ENCODE measurements at places on chromosomes 7 and 10.

- peak; percentile 88 for DNase-seq
Measured at GRCh38 chr10:62095181-62096122, 173.2 kb downstream of the RTKN2 start.

DNA sequence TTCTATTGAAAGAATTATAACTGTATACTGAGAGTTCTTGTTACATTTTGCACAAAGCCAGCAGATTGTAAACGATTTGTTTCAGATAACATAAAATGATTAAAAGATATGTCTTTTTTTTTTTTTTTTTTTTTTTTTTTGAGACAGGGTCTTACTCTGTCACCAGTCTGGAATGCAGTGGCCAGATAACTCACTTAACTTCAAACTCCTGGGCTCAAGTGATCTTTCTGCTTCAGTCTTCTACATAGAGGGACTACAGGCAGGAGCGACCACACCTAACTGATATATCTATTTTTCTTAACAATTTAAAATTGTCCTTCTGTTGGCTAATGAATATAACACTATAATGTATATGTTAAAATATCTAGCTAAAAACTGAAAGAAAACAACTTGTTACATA lies 317.3 kb upstream of the CACNA2D1 start:
- peak; percentile 3 for DNase-seq

GRCh38 chr10:95820363-95820762 lies 64.4 kb downstream of the ENTPD1 start:
- DNase-seq: no peak

GRCh38 chr7:3107889-3108570 lies 64.4 kb upstream of the CARD11 start:
- DNase-seq: no peak

- no peak for DNase-seq
Measured at GRCh38 chr10:112189465-112189864, 5.9 kb upstream of the GPAM start.

- DNase-seq: no peak
Measured at GRCh38 chr10:89182894-89183293, 24.2 kb downstream of the CH25H start.

DNA sequence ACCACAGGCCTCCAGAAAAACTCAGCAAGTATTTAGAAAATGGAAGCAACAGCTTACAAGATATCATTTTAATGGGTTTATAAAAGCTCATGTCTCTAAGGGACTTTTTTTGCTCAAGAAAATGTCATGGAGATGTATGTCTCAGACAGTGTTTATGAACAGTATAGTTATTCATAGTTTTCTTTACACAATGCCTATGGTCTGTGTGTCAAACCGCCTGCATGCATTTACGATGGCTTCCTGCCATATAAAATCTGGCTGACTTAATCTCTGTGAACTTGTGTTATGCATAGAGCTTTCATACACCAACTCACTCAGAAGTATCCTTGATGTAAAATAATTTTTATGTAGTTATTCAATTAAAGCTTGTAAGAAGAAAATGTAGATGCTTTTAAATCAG lies 1314.2 kb upstream of the LRRTM3 start:
- peak; percentile 78 for DNase-seq

- DNase-seq: no peak
Measured at GRCh38 chr7:107563081-107563774, 492 bp downstream of the COG5 start.

GRCh38 chr7:148815612-148816011 lies 68.5 kb downstream of the EZH2 start:
- DNase-seq: no peak

DNA sequence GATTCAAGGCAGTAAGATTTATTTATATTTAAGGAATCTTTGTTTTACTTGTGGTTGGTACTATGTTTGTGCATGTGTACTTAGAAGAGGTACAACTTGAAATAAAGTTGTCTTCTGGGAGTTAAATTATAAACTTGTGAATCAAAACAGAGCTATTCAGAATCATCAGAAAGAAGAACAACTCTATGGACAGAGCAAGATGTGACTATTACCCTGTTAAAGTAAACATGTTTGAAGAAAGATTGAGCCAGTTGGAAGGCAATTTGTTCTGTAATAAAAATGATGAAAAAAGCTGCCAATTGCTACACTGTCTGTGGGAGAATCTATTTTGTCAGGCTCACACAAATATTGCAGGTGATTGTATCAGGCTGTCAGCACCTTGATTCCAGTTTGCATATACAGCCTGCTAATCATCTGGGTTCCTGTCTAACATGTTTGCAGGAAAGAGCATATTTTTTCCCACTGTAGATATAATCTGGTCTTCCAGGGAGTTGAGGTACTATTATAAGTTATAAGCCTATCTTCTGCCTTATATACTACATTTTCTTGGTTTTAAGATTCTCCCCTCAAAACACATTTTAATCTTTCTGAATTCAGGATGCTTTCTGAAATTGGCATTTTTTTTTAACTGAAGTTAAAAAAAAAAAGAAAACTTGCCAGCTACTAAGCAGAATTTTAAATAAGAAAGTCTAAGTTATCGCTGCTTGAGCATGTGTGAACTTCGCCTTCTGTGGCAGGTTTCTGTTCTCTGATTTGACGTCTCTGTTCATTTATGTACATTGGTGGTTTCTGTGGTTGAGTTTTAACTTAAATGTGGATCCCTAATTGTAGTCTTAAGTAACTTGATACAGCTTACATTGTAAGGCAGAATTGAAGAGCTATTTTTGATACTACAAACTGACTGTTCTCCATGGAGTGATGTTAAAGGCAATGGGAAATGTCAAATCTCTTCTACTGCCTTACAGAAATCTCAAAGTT lies 46.0 kb downstream of the ZNRF2 start:
- DNase-seq: no peak

DNA sequence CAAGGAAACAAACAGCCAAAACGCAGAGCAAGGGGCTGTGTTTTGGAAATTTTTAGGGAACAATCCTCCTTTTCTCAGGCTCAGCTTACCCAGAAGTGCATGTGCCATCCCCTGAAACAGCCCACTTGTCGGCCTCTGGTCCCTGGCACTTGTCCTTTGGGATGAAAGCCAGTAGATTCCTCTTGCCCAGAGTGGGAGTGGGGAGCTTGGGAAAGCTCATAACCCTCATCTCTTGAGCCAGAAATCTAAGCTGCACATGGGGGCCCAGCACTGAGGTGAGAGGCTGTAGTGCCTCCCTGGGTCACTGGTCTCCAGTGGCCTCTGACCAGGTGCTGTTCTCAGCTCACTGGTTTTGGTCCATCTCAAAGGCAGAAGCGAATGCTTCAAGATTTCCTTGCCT lies 150.3 kb downstream of the RNF216 start:
- no peak for DNase-seq

- no peak for DNase-seq
Measured at GRCh38 chr7:158394936-158395335, 192.7 kb downstream of the PTPRN2 start.

GRCh38 chr10:44618910-44619309 lies 234.0 kb upstream of the CXCL12 start:
- DNase-seq: peak; percentile 9

GRCh38 chr10:48616436-48616835 lies 11.6 kb upstream of the ARHGAP22 start:
- no peak for DNase-seq

GRCh38 chr7:71626206-71626605 lies 494.3 kb downstream of the GALNT17 start:
- peak; percentile 89 for DNase-seq

DNA sequence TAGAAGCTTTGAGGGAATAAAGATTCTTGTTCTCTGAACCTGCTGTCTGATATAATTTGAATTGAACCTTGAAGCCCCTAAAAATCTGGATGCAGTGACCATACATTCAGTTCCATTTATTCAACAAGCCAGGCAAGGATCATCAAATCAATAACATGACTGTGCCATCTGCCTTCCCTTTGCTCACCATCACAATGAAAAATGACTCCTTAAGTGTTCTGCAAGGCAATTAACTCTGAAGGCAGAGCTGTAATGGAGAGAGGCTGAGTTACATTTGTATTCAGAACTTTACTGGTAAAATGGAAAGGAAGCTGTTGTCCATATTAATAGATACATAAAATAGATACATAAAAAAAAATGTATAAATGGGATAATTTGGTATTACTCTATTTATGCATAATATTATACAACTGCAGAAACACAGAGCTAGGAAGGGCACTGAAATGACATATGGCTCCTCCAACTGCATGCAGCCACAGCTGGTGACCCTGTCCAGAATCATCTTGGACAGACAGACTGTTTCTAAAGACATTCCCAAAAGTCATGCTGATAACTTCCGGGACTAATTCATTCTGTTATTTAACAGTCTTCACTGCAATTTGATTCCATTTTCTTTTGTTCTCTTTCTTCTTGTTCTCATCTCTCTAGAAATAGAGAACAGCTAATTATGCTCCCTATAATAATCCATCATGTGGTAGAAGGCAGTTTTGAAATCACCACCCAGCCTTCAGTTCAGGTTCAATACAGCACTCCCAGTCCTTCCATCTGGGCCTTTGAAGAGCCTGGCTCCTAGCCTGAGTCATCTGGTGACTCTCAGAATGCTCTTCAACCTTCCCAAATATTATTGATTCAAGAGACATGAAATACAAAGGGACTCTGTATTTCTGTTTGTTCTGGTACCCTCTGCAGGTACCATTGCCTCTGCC lies 412.6 kb downstream of the GFRA1 start:
- no peak for DNase-seq

DNA sequence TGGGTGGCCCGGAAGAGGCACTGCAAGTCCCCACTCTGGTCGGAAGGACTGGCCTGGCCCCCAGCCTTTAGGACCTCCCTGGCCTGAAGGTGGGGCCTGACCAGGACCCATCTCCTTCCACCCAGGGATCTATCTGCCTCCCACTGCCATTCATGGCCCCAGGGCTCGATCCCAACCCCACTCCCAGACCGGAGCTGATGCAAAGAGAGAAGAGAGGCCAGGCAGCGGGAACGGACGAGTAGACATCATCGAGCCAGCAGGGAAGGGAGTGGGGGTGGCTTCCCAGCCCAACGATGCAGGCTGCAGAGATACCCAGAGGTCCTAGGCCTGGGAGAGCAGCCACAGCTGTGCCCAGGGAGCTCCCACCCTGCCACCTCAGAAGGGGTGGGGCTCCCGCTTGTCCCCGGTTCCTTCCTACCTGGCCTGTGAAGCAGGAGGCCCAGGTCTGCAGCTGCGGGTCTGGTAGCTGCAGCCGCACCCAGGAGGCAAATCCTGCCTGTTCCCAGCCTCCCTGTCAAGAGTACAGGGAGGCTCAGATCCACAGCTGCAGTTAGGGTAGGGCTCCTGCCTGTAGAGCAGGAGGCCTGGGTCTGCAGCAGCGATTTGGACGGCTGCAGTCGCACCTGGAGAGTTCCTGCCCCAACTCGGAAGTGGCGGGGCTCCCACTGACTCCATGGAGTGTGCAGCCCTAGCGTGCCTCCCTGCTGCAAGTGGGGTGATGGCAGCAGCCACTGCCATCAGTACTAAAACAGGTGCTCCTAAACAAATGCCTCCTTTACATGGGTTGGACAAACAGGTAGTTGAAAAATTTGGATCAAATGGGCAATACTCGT lies 1151.0 kb upstream of the PHF14 start:
- DNase-seq: no peak

- peak; percentile 18 for DNase-seq
Measured at GRCh38 chr7:43363035-43363791, 219.7 kb upstream of the STK17A start.

- DNase-seq: peak; percentile 50
Measured at GRCh38 chr7:66125052-66125694, 10.5 kb downstream of the CRCP start.

- DNase-seq: no peak
Measured at GRCh38 chr10:102066399-102067088, 1.4 kb downstream of the HPS6 start.

DNA sequence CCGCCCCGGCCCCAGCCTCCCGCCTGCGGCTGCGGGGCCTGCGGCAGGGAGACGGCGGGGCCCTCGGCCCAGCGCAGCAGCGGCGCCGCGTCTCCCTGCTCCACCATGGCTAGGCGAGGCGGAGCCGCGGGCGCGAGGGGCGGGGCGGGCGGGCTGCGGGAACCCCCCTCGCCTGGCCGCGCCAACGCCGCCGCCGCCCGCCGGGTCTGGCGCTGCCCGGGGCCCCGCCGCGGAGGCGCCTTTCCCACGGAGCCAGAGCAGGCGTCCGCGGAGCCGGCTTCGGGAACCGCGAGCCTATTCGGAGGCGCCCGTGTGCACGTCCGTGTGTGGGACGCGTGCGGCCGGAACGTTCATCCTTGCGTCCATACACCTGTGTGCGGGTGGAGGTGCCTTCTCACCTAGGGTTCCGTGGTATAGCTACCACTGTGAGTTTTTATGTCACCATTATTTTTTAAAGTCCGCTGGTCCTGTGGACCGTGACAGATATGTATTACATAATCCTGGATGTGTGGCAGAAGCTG lies at the start of gene DENND11:
Gene DENND11 (minus strand): TSS at position 120 of the 521 bp plus-strand sequence. CDS start 13 bp downstream, at position 107.
- peak; percentile 35 for DNase-seq

DNA sequence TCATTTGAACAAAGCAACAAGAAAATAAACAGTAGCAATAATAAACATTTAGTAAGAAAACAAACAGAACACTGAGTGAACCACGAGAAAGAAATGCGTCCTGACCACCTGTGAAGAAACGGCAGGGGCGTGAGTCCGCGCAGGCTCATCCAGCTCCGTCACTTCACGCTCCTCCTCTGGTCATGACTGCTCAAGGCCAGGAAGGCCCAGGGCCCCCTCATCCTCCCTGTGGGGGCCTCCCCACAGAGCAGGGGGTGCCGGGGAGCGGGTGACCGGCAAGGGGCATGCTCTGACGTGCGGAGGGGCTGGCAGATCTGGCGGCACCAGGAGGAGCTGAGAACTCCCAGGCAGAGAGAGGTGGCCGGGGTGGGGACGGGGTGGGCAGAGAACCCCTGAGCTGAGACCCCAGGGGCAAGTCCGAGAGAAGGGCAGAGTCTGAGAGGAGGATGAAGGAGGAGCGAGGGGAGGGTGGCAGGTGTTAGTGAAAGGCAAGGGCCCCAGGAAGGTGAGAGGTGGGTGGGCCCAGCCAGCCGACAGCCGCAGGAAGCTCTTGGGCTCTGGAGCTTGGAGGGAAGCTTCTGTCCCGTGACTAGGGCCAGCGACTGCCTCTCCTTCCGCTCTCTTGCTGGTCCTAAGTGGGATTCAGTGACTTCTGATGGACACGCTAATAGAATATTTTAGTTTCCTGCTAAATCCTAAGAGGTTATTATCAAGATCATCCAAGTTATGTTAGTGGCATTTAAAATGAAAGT lies 223.9 kb downstream of the TCERG1L start:
- no peak for DNase-seq

- DNase-seq: no peak
Measured at GRCh38 chr10:129646973-129647372, 179.9 kb downstream of the MGMT start.

- no peak for DNase-seq
Measured at GRCh38 chr7:6232534-6232933, 39.9 kb downstream of the CYTH3 start.

- peak; percentile 73 for DNase-seq
Measured at GRCh38 chr10:28939281-28940157, 262.2 kb downstream of the BAMBI start.

GRCh38 chr7:7249814-7250213 lies 67.5 kb downstream of the C1GALT1 start:
- no peak for DNase-seq

- peak; percentile 17 for DNase-seq
Measured at GRCh38 chr7:139647814-139648390, 124.4 kb downstream of the CLEC2L start.

DNA sequence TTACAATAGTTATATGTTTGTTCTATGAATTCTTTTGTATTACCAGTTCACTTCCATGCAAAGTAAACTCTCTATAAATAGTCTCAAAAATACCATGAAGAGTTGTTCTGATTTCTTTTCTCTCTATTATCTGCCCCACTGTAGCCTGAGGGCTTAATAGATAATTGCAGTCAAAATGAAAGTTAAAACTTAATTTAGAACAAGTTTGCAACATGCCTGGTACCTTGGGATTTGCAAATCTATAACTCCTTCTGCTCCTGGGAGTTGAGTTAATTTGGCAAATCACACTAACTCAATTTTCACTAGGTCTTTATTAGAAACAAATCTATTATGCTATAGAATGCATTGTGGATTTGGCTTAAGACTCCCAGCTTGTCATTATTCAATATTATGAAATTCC lies 21.8 kb upstream of the NDUFA5 start:
- no peak for DNase-seq

Data from fibroblast of skin of abdomen (primary cell).